ENCODE measurements at places on chromosomes 6 and 20.
A peak's percentile ranks its signal among the peaks of the same experiment; 100 is the strongest.

DNA sequence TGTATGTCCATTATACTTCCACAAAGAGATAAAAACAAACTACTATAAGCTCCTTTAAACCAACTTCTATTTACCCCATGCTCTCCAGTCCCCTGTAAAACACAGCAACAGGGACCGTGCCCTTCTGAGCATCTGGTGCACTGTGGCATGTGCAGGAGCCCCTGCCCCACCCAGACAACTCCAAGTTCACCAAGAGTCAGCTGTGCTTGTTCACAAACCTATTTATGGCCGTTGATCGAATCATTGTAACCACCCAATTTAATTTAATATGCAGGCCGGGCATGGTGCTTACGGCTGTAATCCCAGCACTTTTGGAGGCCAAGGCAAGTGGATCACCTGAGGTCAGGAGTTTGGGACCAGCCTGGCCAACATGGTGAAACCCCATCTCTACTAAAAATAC is 13.7 kb upstream of the BLCAP start:
- no peak for DNase-seq

DNA sequence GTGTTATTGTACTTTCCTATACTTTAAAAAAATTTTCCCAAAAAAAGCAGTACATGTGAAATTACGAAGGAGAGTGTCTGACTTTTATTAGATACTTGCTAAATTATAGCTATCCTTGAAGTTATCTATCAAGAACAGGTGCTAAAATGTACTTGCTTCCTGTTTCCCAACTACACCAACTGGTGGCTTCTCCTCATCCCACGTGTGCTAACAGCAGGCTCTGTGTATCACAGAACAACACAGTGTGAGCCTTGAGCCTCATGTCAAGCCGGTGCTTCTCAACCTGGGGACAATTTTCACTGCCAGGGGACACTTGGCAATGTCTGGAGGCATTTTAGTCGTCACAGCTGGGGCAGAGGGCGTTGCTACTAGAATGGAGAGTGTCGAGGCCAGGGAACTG is 36.2 kb upstream of the CDYL start:
- no peak for DNase-seq

- no peak for DNase-seq
Observed at GRCh38 chr20:434661-435419, 26.7 kb downstream of the RBCK1 start.

GRCh38 chr20:38306379-38306778 is 2.4 kb downstream of the BPI start:
- no peak for DNase-seq

GRCh38 chr20:32397567-32398084 is 39.5 kb downstream of the ASXL1 start:
- no peak for DNase-seq

DNA sequence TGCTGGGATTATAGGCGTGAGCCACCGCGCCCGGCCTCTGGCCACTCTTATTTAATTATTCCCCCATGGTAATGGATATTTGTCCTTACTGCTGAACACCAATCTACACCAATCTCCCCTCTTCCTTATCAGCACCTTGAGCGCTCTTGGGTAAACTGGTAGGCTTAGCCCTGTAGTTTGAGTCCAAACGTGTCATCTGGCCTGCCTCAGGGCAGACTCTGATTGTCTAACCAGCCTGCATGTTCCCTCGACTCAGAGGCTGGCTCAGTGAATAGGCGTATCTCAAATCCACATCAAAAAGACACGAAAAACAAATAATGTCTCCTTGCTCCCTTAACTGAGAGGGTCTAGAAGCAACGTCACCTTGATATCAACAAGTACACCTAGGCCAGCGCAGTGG is 260.9 kb downstream of the TFAP2C start:
- no peak for DNase-seq

- no peak for DNase-seq
Observed at GRCh38 chr6:31978831-31979230, 3.0 kb upstream of the C4A start.

- DNase-seq, result no peak
Observed at GRCh38 chr6:87702589-87702945, 534 bp upstream of the AKIRIN2 start.

- DNase-seq, result no peak
Observed at GRCh38 chr20:37714978-37715672, 21.3 kb downstream of the CTNNBL1 start.

GRCh38 chr6:118589649-118590365 is 41.7 kb downstream of the PLN start:
- DNase-seq, result no peak

- DNase-seq, result no peak
Observed at GRCh38 chr6:144006736-144007477, 1.2 kb downstream of the PLAGL1 start.

DNA sequence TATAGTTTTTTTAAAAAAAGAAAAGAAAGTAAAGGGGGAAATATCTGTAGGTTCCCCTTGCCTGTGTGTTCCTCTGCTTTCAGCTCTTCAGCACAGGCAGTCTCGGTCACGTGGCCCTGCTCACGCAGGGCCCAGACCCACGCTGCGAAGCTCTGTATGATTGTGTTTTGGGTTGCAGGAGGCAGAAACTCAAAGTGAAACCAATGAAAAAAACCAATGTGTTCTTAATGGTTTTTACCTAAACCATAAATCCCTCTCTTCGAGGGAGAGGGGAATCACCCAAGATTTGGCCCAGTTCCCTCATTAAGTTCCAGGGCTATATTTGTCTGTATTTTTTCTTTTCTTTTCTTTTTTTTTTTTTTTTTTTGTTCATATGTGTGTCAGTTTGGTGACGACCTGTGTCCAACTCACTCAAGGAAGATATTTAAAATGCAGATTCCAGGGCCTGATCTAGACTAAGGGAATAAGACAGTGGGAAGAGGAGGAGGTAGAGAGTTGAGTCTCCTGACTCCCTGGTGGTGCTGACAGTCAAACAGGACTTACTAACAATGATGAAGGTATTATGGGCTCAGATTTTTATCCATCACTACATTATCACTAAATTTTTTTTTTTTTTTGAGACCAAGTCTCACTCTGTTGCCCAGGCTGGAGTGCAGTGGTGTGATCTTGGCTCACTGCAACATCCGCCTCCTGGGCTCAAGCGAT is 33.8 kb upstream of the RREB1 start:
- peak; percentile 72 for DNase-seq

DNA sequence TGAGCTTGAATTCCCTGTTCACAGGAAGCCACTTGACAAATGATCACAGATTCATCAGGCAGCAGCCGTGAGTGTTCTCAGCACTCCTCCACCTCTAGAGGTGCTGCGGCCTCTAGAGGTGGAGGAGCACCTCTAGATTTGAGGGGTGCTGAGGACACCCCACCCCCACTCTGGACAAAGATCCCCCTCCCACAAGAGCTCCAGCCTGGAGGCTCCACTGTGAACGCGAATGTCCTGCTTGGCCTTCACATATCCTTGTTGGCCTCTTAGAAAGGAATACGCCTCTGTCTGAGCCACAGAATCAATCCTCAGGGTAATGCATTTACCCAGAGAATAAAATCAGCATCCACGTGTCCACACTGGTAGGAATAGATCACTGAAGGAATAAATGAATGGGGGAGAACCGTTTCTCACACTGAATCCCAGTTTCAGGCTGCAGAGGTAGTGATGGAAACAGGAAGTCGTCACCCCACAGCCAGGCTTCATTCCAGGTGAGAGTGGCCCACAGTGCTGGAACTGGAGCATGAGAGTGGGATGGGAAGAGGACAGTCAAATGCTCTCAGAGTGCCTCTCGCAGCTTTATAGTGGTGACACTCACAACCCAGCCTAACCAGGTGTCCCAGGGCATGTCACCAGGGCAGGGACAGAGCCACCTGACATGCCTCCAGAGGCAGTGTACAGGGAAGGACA is 16.6 kb downstream of the NPEPL1 start:
- no peak for DNase-seq

DNA sequence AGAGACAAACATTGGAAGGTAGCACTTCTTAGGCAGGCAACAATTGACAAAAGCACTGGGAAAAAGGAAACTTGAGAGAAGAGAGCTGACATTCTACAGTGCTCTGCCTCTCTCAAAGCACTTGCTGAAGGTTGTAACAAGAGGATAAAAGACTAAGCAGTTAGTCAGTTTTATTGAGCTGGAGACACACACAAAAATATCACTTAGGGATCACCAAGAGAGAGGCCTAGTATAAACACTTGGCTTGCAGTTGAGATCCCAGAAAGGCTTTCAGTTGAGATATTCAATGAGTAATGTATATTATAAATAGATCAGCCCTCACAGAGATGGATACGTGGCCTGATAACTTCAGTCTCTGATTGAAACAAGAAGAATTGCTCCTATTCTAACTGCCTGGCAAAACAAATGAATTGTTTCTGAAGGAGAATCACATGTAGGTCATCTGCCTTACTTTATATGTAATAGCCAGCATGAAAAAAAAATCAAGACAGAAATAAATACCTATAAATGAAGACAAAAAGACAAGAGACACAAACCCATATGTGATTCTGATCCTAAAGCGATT is 747.2 kb upstream of the MAN1A1 start:
- DNase-seq, result no peak

GRCh38 chr6:151069641-151070040 is 170.1 kb upstream of the AKAP12 start:
- DNase-seq, result no peak

- no peak for DNase-seq
Observed at GRCh38 chr6:32173051-32173727, 2.7 kb downstream of the AGPAT1 start.

Data from stimulated activated CD4-positive, alpha-beta T cell treated with anti-CD3 and anti-CD28 coated beads, TNF-alpha, amount 100 ng/mL, for 24 hours (primary cell).